ENCODE measurements at places on chromosomes 2 and 18.

GRCh38 chr18:46250812-46251173, 146.6 kb downstream of the HAUS1 start:
- no peak for DNase-seq

GRCh38 chr2:20928617-20929016, 105.7 kb upstream of the LDAH start:
- DNase-seq: no peak

DNA sequence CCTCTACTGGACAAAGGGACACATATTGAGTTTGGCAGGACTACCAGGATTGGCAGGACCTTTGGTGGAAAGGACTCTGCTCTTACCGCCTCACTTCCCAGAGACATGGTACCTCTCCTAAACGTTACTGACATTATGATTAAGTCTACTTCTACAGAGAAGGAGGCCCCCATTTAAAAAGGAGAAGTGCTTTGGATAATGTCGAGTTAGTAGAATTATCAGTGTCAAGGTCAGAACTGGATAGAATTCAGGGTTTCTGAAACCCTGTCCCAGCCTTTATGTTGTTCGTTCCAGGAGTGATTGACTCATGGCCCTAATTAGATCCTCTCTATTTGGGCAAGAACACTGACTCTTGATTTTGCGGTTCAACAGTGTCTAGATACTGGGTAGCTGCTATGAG, 45.8 kb downstream of the LRRTM1 start:
- no peak for DNase-seq

DNA sequence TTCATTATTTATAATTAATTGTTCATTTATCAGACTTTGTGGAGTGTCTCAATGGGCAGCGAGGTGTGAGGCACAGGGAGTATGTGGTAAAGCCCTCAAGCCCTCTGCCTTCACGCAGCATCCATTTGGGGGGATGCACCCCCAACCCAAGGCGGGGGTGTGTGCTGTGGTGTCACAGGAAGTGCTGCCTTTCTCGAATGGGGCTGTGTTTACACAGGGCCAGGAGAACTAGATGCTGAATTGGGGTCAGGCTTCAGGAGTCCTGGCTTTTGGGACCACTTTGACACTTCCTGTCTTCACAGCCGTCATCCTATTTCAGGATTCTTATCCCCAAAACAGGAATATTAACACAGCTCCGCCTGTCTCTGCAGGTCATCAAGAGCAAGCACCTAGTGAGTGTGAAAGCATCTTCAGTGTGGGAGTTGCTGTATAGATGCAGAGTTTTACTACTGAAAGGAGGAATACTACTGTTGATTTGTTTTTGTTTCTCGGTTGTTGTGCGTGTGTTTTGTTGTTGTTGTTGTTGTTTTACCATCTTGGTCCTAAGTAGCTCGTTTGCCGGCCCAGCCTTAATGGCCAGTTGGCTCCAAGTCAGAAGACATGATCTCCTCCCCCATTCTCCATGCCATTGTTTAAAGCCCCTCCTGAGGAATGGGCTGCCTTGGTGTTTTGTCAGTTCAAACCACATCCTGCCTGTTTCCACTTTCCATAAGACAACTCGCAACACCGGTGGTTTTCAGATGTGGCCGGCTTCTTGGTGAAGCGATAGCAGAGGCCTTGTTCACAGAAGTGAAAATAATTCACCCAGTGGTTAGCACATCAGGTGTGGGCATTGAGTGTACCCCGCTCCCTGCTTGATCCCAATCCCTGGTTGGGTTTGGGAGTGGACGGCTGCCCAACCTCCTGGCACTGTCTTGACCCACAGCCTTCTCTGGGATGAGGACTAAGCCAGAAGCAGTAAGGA, 221.3 kb downstream of the BCL2 start:
- no peak for DNase-seq

GRCh38 chr2:39443009-39443408, 5.9 kb upstream of the MAP4K3 start:
- no peak for DNase-seq

- peak; percentile 61 for DNase-seq
Measured at GRCh38 chr2:72142570-72143440, 4.9 kb downstream of the CYP26B1 start.

- no peak for DNase-seq
Measured at GRCh38 chr2:233441161-233442027, 87.1 kb downstream of the DGKD start.

- no peak for DNase-seq
Measured at GRCh38 chr2:66530651-66531050, 95.7 kb downstream of the MEIS1 start.

- no peak for DNase-seq
Measured at GRCh38 chr2:60954139-60954538, 63.4 kb upstream of the PEX13 start.
